RPMI7951 (cell line): ENCODE measurements at places on chromosomes 4 and X.

- DNase-seq, result peak; percentile 88
Measured at GRCh38 chrX:12441381-12442128, 303.3 kb downstream of the FRMPD4 start.

DNA sequence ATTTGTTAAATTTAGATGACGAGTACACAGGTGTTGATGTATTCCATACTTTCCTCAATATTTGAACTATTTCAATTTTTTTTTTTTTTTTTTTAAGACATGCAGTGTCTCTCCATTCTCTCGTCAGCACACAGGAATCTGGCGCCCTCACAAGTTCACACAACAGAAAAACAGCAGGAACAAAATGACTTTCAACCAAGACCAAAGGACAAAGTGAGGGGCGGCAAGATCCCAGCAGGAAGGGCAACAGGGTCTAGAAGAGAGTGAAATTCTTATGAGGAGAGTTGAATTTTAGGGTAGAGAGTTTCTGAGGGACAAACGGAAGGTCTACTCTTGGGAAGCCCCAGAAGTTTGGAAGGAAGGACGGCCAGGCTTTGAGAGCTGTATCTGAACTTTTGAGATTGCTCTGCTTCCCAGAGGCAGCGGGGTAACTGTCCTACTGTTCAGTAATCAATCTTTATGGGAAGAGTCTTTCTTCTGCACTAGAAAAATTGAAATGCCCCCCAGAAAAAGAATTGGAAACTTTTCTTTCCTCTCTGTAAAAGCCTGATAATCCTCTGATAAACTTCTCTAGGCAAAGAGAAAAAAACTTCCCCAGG lies 760.2 kb downstream of the RAB28 start:
- peak; percentile 1 for DNase-seq

GRCh38 chr4:42440083-42440482 lies 42.8 kb downstream of the SHISA3 start:
- no peak for DNase-seq

DNA sequence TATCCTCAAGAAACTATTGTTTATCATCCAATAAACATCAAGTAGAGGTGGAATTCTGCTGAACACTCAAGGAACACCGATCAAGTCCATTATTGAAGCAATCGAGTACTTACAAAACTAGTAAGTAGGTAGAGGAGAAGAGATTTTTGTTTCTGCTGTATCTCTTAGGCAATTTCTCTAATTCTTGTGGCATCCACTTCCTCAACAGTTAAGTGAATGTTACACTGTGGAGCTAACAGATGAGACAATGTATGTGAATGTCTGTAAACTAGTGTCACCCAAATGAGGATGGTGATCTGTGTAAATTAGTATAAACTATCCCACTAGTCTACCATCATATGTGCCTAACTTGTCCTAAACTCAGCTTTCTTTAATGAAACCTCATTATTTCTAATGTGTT lies 261.6 kb downstream of the ARHGAP24 start:
- no peak for DNase-seq

- DNase-seq, result no peak
Measured at GRCh38 chr4:78720994-78721677, 55.0 kb upstream of the BMP2K start.

- DNase-seq, result no peak
Measured at GRCh38 chr4:150004481-150004880, 73.8 kb upstream of the DCLK2 start.

- DNase-seq, result no peak
Measured at GRCh38 chrX:12611471-12611870, 179.7 kb upstream of the PRPS2 start.

DNA sequence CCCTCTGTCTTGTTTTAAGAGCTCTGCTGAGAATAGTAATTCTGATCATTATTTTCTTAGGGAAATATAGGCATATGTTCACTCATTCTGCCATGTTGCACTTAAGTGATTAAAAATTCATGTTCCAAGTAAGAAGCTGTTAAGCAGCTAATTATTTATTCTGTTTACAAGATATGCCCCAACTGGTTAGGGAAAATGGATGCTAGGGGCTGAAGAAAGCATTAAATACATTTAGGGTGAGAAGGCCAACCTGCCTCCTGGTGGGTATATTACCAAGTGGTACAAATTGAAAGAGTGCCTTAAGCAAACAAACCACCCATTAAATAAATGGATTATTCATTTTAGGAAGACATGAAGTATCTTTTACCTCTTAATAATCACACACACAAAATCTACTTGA lies 392.6 kb upstream of the EPHA5 start:
- no peak for DNase-seq

- DNase-seq, result no peak
Measured at GRCh38 chr4:154039435-154040343, 250.8 kb upstream of the SFRP2 start.

DNA sequence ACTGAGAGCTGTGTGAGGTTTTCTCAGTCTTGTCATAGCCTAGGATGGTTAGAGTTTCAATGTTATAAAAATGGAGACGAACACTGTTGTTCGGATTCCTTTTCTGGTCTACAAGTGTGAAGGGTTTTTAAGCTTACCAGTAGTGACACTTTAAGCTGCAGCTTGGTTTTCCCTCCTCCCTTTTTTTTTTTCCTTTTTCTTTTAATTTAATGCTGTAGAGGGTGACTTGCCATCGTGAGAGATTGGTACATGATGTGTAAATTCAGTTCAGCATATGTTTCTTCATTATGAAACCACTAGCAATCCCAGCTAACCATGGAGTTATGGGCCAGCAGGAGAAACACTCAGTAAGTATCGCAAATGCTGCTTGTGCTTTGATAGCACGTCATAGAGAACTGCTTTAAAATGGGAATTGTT lies 165.0 kb downstream of the RAPGEF2 start:
- DNase-seq, result peak; percentile 44

- no peak for DNase-seq
Measured at GRCh38 chr4:173091958-173092357, 76.7 kb upstream of the GALNT7 start.

DNA sequence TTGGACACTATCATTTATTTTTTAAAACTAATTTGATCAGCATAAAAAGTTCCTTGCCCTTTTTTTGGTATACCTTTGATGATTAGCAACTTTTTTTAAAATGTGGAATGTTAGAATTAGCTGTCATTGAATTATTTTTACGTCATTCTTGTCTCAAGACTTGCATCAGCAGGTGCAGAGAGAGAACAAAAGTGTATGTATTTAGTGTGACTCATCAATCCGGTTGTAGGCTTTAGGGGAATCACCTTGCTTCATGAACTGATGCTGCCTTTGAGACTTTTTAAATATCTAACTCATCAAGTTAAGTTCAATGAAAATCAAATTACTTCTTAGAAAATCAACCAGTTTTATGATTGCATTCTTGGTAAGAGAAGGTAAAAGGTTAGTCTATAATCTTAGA lies 125.1 kb downstream of the ARX start:
- no peak for DNase-seq

- no peak for DNase-seq
Measured at GRCh38 chr4:170001745-170002267, 24.4 kb downstream of the MFAP3L start.

GRCh38 chr4:151250706-151251105 lies 26.3 kb upstream of the PRSS48 start:
- no peak for DNase-seq

DNA sequence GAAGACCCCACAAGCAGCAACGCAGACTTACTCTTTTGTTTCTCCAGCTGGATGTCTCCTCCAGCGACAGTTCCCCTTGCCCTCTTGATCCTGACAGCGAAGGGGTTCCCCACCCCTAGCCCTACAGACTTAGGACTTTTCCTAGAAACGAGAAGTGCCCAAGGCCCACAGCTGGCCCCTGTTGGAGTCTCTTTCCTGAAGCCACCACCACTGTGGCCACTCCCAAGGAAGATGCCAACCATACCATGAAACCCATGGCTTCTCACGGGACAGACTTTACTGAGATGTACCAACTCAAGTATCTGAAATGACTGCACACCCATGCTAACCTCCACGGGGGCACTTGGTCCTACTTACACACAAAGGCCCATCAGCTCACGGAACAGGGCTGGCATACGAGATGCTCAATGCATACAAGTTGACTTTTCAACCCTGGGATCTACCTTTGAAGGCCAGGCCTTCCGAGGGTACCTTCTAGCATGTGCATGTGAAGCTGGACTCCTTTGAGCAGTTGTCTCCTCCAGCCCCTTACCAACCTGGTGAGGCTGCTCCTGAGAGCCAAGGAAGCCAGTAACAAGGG lies 924 bp upstream of the IRAK1 start:
- DNase-seq, result no peak

DNA sequence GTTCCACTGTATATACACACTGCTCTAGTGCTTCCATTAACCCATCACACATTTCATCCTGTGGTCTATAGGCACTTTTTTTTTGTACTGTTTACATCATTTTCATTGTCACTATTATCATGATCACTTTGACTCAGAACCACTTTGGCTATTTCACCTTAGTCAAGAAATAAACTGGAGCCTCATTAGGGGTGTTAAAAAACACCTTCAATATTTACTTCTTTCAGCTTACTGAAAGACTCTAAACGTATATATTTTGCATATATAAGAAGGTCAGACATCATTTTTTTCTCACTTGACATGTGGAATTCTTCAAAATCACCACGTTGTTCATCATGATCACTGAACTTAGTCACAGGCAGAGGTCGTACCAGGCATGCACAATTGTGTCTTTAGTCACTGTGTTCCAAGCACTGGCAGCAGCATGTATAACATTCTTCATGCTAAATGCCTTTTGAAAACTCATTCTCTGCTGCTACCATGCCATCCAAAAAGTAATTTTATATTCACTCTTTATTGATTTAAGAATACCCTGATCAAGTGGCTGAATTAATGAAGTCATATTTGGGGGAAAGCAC lies 229.2 kb upstream of the ARSJ start:
- DNase-seq, result peak; percentile 8

GRCh38 chr4:20254511-20255250 lies 3.0 kb downstream of the SLIT2 start:
- peak; percentile 51 for DNase-seq

- DNase-seq, result no peak
Measured at GRCh38 chr4:39568805-39569204, 41.6 kb upstream of the UGDH start.

- peak; percentile 6 for DNase-seq
Measured at GRCh38 chrX:132071254-132071653, 48.2 kb downstream of the STK26 start.

DNA sequence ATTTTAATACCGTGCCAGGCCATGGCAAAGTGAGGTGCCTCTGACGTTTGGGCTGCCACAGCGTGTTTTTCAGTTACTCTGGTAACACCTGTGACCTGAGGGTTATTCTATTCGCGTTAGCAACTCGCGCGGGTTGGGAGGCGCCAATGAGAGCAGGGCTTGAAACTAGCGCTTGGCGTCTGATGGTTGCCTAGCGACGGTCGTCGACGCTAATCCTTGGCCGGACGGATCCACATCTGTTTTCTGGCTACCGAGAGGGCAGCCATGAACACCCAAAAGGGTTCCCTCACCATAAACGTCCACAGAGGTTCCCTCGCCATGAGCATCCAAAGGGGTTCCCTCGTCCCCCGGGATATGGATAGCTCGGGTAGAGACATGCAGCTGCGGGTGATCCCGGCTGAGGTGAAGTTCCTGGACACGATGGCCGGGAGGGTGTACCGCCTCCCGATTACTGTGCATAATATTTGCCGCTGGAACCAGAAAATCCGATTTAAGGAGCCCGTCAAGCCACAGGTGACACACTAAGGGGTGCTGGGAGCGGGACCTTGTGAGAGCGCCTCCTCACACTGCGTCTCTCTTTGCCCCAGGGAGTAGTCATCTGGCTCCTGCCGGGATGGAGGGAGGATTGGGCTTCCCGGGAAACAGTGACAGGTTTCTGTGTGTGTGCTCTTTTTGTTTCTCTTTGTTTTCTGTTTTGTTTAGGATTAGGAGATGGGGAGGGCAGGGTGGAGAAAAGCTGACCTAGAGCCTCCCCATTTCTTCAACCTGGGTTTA lies at the start of gene CFAP47:
TSS of gene CFAP47 (plus strand) at position 199 of the 774 bp plus-strand sequence. CDS start at position 265, 66 bp downstream.
- DNase-seq, result peak; percentile 4

- DNase-seq, result no peak
Measured at GRCh38 chr4:137599734-137600133, 67.4 kb upstream of the PCDH18 start.

GRCh38 chrX:119374736-119375135 lies 24.4 kb upstream of the SLC25A43 start:
- DNase-seq, result peak; percentile 84

- DNase-seq, result no peak
Measured at GRCh38 chr4:138103597-138104283, 138.4 kb downstream of the SLC7A11 start.

DNA sequence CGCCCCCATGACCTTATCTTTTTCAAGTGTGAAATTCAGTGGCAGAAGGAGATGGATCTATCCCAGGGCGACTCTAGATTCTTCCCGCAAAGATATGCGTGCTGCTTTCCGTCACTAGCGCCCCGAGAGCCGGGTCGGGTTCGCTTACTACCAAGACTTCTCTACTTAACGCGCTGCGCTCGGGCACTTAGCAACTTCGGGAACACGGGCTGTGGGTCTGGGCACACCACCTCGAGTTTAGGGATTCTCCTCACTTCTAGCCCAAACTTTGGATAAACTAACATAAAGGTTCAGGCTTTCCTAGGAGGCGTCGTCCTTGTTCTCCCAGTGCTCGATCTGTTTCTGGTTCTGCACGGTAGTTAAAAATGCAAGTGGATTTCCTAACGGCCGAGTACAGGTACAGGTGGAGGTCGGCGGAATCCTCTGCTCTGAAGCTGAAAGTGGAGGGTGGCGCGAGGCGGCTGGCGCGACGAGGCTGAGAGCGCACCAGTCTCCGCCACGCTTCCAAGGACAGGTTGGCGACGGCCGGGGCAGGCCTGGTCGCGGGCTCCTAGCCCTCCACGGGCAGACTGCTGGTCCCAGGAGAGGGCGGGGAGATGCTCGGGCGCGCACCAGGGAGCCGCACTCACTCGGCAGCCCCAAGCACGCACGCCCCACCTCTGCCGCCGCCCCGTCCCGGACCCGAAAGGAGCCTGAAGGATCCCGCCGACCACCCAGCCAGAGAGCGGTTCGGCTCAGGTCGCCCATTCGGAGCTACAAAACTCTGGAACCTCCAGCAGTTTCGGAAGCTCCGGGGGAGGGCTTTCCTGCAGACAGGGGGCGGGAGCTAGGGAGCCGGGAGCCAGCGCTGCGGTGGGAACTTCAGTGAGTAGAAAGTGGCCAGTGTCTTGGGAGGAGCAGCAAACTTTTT lies 100.8 kb upstream of the TENM3 start:
- no peak for DNase-seq

DNA sequence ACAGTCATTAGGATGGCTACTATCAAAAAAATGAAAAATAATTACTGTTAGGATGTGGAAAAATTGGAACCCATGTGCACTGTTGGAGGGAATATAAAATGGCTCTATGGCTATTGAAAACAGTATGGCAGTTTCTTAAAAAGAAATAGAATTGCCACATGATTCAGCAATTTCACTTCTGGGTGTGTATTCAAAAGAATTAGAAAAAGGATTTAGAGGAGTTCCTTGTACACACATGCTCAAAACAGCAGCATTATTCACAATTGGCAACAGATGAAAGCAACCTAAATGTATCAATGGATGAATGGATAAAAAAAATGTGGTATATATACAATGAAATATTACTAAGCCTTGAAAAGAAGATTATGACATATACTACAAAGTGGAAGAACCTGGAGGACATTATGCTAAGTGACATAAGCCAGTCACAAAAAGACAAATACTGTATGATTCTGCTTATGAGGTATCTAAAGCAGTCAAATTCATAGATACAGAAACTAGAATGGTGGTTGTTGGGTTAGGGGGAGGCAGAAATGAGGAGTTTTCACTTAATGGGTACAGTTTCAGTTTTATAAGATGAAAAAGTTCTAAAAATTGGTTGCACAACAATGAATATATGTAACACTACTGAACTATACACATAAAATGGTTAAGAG lies 123.2 kb downstream of the ELOVL6 start:
- no peak for DNase-seq
